ENCODE measurements at places on chromosomes 1 and 21.

- DNase-seq: no peak
These were observed 17.6 kb upstream of the RNF187 start for GRCh38 chr1:228469413-228470162.

DNA sequence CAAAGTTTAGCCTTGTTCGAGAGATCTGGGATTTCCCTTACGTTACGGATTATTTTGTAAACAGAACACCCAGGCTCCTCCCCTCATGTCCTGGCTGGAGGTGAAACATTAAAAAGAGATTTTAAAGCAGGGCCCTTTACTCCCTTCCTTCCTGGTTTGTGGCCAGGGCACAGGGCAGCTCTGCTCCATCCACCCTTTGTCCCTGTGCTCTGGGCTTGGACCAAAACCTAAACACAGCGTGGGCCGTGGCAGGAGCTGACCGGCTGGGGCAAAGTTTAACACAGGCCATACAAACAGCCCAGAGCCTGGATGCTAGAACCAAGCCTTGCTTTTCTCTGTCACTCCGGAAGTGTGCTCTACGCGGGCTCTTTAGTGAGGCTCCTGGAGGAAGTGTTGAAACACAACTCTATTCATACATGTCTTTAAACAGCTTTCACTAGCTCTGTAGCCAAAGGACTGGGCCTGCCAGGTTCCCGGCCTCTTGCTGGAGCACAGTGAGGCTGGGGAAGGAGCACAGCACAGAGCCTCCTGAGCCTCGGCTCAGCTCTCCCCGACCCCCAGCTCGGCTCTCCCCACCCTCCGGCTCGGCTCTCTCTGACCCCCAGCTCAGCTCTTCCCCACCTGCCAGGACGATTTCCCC lies 84.7 kb downstream of the PDE9A start:
- peak; percentile 35 for DNase-seq

DNA sequence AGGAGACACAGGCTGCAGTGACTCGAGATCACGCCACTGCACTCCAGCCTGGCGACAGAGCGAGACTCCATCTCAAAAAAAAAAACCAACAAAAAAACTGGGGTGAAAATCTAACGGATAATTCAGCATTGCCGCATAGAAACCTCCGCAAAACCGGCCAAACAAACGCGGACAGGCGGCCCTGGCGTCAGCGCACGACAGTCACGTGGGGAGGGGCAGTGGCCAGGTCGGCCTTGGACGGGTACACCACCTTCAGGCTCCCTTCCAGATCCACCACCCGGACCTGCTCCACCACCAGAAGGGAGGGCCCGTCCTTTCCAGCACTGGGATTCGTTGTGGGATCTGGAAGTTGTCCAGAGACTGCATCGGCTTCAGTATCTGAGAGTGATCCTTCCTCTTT lies 8.4 kb downstream of the SMIM1 start:
- DNase-seq: no peak

DNA sequence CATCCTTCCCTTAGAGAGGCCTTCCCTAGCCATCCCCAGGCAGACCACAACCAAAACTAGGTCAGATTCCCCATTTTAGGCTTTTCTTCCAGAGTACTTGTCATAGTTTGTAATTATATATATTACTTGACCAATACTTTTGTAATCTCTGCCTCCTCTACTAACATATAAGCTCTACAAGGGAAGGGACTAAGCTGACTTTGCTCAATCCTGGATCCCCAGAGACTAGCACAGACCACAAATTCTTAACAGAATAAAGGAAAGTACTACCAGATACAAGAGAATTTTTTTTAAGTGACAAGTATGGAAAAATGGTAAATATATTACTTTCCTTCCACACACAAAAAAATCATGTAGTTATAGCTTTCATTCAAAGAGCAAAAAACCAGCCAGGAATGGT lies 2.0 kb downstream of the ZMYM6 start:
- no peak for DNase-seq

GRCh38 chr1:204262506-204263253 lies 48.9 kb upstream of the GOLT1A start:
- no peak for DNase-seq

- no peak for DNase-seq
These were observed 145.2 kb downstream of the FOXD2 start for GRCh38 chr1:47582891-47583608.

GRCh38 chr1:25615563-25616094 lies 962 bp upstream of the MAN1C1 start:
- DNase-seq: no peak

GRCh38 chr1:23217421-23218115 lies at the start of gene HTR1D:
Gene HTR1D (minus strand): TSS chr1:23217502. CDS start chr1:23194219, 23,283 bp downstream.
- no peak for DNase-seq

DNA sequence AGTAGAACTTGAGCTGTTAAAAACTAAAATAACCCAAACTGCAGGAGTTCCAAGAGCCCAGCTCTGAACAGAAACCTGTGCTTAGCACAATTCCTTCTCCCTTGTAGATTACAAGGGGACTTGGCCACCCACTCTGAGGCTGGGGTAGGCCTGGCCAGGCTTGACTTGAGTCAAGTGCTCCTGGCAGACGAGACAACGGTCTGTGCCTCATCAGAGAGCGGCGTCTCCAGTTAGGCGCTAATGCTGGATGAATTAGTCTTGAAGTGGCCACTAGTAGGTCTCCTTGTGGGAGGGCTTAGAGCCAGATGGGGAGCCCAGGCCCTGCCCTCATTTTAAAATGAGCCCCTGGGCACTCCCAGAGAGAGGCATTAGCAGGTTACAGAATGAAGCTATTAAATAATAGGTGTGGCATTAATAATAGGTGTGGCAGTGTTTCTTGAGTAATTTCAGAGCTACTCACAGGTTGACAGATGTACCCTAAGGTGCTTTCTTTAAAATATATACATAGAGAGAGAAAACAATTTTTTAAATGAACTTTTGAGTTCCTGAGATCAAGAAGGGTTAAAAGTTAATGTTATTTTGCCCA lies 1.1 kb downstream of the EEIG2 start:
- peak; percentile 59 for DNase-seq

- DNase-seq: no peak
These were observed 678.7 kb downstream of the MATN1 start for GRCh38 chr1:30044656-30045144.

- no peak for DNase-seq
These were observed 50.3 kb upstream of the DMRTA2 start for GRCh38 chr1:50473513-50473912.

GRCh38 chr1:47382399-47382983 lies 33.6 kb upstream of the FOXE3 start:
- DNase-seq: no peak

DNA sequence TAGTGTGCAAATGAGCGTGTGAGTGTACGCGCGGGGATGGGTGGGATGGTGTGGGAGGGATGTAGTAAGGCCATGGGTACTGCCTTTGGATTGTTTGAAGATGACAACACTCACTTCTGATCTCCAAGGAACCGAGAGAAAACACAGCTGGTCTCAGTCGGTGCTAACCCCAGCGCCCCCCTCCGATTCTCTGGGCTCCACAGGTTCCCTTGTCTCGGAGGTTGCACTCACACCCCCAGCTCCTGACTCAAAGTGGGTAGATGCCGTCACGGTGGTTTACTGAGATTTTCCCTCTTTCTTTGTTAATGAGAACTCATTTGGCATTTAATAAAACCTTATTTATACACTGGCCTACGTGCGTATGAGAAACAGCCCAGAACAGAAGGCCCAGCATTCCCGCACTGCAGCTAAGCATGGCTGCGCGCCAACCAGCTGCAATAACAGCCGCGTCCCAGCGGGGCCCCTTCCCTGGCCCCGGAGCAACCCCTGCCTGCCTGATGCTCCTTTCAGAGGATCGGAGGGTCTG lies 25.8 kb downstream of the ABCA4 start:
- no peak for DNase-seq

- no peak for DNase-seq
These were observed 710 bp downstream of the GLRX2 start for GRCh38 chr1:193104502-193104906.

- DNase-seq: no peak
These were observed 44.3 kb downstream of the PCP4 start for GRCh38 chr21:39911286-39912199.

DNA sequence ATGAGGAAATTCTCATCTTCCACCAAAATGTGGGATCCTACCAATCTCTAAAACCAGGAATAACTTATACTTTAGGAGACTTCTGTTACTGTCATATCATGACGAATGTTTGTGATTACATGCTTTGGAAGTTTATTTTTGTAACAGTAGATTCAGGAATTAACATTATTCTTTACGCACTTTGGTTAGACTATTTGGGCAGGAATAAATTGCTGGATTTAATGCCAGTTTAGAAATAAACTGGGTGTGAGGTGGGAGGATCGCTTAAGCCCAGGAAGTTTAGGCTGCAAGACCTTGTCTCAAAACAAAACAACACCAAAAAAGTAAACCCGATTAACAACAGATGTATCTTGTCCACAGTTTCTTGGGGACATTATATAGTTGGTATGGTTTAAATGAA lies 52.1 kb downstream of the MIGA1 start:
- no peak for DNase-seq

DNA sequence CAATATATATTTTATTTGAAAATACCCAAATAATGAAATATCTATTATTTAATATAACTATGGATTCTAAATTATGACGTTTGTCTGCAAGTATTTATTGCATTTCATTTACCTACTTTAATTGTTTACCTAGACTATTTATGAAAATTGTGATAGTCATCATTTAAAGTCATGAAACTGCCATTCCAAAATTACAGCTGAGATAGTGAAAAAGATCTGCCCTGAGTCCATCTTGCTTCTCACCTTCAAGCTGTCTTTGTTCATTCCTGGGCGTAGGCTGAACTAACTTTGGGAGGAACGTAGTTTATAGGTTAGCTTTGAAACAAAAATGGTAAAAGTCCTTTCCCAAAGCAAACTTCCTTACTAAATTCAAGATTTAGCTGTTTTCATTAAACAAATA lies 12.4 kb upstream of the HPDL start:
- DNase-seq: no peak
